ENCODE measurements at places on chromosomes 7 and 10. TPM values are rescaled to one million over a fixed set of nuclear protein-coding genes. Genes with fewer than 3 reads are reported as not detected.

Gene IQCE
- polyA plus RNA-seq, result 15.3 TPM

Gene EPO
- 0.19 TPM for polyA plus RNA-seq

Gene ZNF488
- polyA plus RNA-seq, result 2.2 TPM

Gene CYP2E1
- polyA plus RNA-seq, result 1.3 TPM

Gene MAT1A
- polyA plus RNA-seq, result 0.10 TPM

Gene PMPCB
- 90.5 TPM for polyA plus RNA-seq

Gene HACD1
- 18.6 TPM for polyA plus RNA-seq

Gene SRI
- polyA plus RNA-seq, result 315 TPM

Gene AMPH
- 5.5 TPM for polyA plus RNA-seq

Gene C10orf53
- 0.03 TPM for polyA plus RNA-seq

Gene PNLIPRP3
- not detected for polyA plus RNA-seq

Gene HTRA1
- polyA plus RNA-seq, result 69.8 TPM

Gene HTR5A
- polyA plus RNA-seq, result 0.03 TPM

Gene GIMAP2
- 9.3 TPM for polyA plus RNA-seq

Gene LOXL4
- 4.0 TPM for polyA plus RNA-seq

Gene ITPRID1
- polyA plus RNA-seq, result 0.25 TPM

Gene FOXL3
- 0.09 TPM for polyA plus RNA-seq

Gene STEAP1
- 31.6 TPM for polyA plus RNA-seq

Gene TRIM50
- polyA plus RNA-seq, result 0.42 TPM

Gene CALU
- polyA plus RNA-seq, result 92.5 TPM

Gene FBXO24
- polyA plus RNA-seq, result 0.88 TPM

All from large intestine (tissue), 12 donors.